ENCODE measurements at places on chromosomes 7 and 10.

GRCh38 chr7:42351316-42351935, 114.4 kb upstream of the GLI3 start:
- DNase-seq: no peak

DNA sequence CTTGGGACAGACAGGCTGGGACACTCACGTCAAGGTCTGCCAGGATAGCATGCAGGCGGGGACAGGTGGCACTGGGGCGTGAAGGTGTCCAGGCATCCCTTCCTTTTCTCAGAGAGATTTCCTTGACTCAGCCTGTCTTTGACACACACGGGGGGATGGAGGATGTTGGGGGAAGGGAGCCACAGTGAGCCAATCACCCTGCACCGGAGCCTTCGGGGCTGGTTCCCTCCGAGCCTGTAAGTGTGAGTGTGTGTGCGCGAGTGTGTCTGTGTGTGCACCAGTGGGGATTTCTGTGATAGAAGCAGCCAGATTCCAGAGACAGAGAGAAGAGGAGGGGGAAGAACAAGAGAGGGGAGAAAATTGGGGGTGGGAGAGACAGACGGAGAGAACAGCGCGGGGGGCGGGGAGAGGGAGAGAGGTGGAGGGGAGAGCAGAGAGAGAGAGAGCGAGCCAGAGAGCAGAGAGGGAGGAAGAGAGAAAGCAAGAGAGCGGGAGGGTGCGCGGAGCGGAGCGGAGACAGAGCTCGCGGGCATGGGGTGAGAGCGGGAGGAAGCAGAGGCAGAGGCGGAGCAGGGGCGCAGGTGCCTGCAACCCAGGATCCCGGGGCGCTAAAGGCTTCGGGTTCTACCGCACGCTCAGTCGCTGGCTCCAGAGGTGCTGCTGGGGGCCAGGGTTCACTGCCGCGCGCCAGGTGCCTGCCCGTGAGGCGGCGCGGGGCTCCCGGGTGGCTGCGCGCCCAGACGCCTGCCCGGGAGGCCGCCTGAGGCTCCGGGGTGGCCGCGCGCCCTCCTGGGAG, 466 bp upstream of the GPR26 start:
- DNase-seq: no peak

DNA sequence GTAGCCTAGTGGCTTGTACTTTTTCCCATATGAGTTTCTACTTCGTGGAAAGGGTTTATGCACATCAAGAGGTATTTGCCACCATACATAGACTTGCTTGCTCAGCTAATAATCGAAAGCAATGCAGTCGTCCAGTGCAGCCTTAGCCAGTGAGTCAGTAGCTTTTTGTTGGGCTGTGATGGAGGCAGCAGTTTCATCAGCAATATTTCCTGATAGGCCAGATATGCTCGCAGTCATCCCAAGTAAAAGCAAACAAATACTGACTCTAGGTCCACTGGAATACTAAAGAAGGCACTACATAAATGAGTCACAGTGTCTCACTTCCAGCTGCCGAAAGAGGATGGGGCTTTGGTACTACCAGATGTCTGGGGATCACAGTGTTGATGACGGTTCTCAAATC, 2.1 kb upstream of the BNIP3 start:
- no peak for DNase-seq

- DNase-seq: no peak
Observed at GRCh38 chr7:26918241-26918640, 53.9 kb upstream of the SKAP2 start.

- no peak for DNase-seq
Observed at GRCh38 chr7:51033727-51034520, 251.2 kb upstream of the GRB10 start.

All from activated naive CD4-positive, alpha-beta T cell (primary cell).